ENCODE measurements at places on chromosomes 5 and 9.

- no peak for DNase-seq
Measured at GRCh38 chr9:25177858-25178257, 500.4 kb downstream of the TUSC1 start.

GRCh38 chr9:131289301-131290035, at the start of gene PLPP7:
PLPP7 (plus strand) TSS chr9:131289723; CDS start chr9:131289998, 275 bp downstream.
- no peak for DNase-seq

GRCh38 chr9:35664531-35665470, at the start of gene ARHGEF39:
ARHGEF39 (minus strand) TSS chr9:35665195; CDS start chr9:35665169, 26 bp downstream.
- peak; percentile 40 for DNase-seq

DNA sequence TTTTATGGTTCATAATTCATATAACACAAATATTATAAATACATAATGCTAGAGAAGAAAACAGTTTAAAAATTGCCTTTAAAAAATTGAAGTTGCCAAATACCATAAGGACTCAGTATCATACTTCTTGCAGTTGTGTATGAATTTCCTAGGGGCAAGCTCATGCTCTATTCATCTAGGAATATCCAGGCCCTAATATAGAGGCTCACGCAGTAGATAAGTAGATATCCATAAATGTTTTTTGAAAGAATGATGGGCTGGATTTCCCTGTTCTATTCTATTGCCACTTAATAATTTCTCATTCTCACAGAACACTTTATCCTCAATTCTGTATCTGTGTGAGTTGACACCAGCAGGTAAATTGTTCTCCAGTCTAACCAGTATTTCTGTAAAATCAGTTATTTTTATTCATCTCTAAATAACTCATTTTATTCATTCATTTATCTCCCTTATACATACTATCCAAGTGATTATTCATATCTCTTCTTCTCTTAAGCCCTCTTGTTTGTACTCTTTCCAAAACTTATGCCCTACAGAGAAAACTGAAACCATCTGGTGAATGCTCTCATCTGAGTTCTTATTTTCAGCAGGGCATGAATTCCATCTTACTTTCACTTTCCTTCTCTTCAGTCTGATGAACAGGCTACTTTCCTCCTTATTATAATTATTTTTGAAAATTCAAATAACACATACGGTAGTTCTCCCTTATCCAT, 97.1 kb downstream of the SLC44A1 start:
- no peak for DNase-seq

GRCh38 chr9:23850690-23851629, 24.9 kb upstream of the ELAVL2 start:
- no peak for DNase-seq

- DNase-seq: no peak
Measured at GRCh38 chr5:25345240-25345771, 700.5 kb upstream of the CDH10 start.

DNA sequence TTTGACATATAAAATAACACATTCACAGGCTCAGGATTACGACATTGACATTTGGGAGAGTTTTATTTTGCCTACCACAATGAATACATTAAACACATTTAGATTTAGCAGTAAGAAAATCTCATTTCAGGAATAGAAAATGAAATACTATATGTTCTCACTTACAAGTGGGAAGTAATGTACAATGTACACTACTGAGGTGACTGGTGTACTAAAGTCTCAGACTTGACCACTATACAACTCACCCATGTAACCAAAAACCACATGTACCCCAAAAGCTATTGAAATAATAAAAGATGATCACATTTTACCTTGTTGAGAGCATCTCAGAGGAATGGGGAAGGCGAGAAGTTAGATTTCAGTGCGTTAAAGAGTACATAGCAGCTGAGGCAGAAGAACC, 1202.4 kb upstream of the SEMA6A start:
- no peak for DNase-seq

DNA sequence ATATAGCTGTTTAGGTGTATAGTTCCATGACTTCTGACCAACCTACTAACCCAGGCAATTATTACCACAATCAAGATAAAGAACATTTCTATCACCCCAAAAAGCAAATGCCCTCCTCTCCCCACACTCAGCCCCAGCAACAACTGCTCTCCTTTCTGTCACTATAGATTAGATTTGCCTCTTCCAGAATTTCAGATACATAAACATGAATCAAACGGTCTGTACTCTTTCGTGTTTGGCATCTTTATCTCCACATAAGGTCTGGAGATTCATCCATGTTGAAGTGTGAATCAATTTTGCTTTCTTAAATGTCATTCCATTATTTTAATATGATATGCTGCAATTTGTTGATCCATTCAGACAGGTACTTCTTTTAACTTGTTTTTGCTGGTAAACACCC, 10.5 kb upstream of the GCNT1 start:
- DNase-seq: no peak

GRCh38 chr5:112525217-112525616, 106.1 kb upstream of the EPB41L4A start:
- no peak for DNase-seq

GRCh38 chr9:77779010-77779409, 130.9 kb upstream of the GNA14 start:
- DNase-seq: no peak

- no peak for DNase-seq
Measured at GRCh38 chr5:150180241-150181026, 9.4 kb upstream of the SLC6A7 start.

Data from stimulated activated CD4-positive, alpha-beta T cell treated with anti-CD3 and anti-CD28 coated beads, TNF-alpha, amount 100 ng/mL, for 24 hours (primary cell).